ENCODE measurements at places on chromosomes 4 and X.

DNA sequence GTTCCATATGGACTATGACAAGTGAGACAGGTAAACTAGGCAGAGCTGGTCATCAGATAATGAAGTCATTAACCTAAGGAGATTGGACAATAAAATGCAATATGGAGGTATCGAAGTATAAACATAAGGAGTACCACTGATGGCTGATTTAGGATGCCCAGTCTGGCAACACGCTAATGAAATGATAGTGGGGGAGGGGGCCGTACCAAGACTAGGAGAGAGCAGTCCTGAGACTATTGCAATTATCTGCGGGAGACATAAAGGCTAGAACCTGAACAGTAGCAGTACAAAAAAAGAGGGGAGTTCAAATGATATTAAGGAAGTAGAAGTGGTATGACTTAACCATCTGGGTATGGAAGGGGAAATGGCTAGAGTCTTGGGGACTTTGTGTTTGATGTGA lies 2.3 kb downstream of the F9 start:
- no peak for DNase-seq

GRCh38 chrX:38206036-38206435 lies 14.6 kb downstream of the SRPX start:
- no peak for DNase-seq

DNA sequence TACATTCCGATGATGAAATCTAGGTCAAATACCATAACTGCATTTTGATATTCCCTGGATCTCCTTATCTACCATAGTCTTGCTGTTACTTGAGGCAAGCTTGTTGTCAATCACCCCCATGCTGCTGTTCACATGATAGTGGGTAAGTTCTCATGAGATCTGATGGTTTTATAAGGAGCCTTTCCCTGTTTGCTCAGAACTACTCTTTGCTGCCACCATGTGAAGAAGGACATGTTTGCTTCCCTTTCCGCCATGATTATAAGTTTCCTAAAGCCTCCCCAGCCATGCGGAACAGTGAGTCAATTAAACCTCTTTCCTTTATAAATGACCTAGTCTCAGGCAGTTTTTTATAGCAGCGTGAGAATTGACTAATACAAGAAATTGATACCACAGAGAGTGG lies 432.0 kb downstream of the GLUD2 start:
- DNase-seq: no peak

- DNase-seq: no peak
These were observed 29.4 kb upstream of the KLHL2 start for GRCh38 chr4:165177725-165178666.

- DNase-seq: no peak
These were observed 65.6 kb downstream of the MCF2 start for GRCh38 chrX:139642241-139642927.

DNA sequence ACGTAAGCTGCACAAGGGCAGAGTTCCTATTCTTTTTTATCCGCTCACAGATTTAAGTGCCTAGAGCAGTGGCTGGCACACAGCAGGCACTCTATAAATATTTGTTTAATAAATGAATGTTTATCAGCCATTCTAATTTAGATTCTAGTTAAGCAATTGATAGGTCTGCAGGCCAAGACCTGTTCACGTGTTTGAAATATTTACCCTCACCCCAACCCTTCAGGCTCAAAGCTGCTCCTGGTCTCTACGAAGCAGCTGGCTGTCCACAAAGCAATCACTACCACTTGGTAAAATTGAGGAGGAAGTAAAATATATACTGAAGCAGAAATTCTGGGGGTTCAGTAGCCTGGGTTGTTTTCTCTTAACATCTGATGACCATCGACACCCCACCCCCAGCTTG lies 158.1 kb downstream of the MGST2 start:
- DNase-seq: no peak

DNA sequence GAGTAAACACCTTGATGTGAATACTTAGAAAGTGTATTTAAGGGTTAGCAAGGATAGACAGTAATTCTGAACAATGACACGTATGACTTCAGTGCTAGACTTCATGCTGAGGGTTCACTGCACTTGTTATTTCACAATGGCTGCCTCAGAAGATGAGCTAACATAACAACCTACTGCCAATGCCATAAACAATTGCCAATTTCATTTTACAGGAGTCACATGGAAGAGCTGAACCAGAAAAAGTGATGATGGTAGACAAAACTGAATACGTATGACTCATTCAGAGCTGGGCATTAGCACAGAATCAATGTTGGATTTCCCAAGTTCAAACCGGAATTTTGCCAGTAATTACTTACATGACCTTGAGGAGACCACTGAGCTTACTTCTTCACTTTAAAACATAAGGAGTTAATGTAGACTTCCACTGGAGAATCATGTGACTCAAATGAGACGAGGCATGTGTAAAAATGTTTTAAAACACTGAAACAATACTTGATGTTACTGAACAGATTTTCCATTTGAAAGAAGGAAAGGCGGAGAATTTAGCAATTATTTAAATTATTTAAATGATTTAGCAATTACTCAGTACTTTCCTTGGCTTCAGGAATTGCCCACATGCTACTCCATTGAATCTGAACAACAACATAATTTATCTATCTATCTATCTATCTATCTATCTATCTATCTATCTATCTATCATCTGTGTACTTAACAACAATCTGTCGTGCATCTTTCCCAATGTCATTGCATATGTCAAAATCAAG lies 868.5 kb upstream of the SLIT2 start:
- DNase-seq: no peak

GRCh38 chr4:55722132-55722531 lies 86.0 kb upstream of the NMU start:
- no peak for DNase-seq

GRCh38 chr4:129900430-129900953 lies 804.5 kb downstream of the C4orf33 start:
- DNase-seq: no peak

- DNase-seq: no peak
These were observed 615.4 kb upstream of the ZFP42 start for GRCh38 chr4:187380181-187380581.

DNA sequence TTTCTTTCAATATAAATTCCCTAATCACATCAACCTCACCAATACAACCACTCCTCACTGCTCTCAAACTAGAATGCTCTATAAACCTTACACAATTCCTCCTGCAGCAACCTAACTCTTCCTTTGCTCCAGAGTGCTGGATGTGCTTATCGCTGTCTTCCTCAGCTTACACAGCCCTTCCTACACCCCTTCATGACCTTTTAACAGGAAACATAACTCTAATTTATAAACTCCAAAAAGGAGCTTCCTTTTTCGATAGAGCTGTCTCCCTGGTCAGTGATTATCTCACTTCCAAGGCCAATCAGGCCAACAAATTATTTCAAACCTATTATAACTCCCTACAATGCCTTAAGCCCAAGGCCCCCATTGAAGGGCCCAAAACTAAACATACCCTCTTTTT lies 78.8 kb downstream of the COQ2 start:
- no peak for DNase-seq

All from T-helper 2 cell treated with Interferon-gamma antibody and Interleukin-4, amounts not matched to agents 5 μg/mL and 100 μg/mL, for 36 hours (primary cell).